Fibroblast of skin of back (primary cell): ENCODE measurements at places on chromosomes 1 and 21.

DNA sequence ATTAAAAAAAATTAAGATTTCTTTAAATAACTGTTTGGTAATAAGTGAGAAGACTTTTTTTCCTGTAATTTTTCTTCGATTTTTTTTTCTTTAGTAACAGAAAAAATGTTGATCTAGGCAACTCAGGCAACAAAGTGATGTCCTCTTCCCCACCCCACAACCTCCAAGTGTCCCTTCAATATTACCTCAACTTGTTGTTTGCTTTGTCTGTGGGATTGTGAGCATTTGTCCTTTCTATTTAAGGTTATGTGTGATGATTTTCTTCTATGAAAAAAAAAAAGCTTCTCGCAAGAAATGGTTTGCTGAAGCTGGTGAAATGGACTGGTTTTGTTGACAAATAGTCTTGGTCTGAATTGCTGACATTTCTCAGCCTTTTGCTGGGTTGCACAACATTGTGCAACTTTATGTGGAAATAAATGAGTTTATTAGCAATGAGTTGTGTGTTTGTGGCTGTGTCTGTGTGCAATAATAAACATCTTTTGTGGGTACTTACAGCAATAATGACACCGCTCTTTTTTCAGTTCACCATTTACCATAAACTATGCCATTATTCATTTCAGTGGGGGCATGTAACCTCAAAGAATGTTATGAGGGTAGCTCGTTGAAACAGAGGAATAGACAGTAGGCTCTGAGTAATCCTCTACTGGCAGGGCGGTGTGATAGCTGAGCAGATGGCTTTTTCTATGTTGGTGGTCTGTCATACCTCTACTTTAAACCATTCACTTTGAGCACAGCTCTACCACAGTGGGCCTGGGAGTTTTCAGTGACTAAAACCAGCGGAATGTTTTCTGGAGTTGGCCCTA lies 218.4 kb downstream of the HLX start:
- DNase-seq: peak; percentile 94

- no peak for DNase-seq
Measured at GRCh38 chr1:87159378-87159915, 169.2 kb upstream of the LMO4 start.

DNA sequence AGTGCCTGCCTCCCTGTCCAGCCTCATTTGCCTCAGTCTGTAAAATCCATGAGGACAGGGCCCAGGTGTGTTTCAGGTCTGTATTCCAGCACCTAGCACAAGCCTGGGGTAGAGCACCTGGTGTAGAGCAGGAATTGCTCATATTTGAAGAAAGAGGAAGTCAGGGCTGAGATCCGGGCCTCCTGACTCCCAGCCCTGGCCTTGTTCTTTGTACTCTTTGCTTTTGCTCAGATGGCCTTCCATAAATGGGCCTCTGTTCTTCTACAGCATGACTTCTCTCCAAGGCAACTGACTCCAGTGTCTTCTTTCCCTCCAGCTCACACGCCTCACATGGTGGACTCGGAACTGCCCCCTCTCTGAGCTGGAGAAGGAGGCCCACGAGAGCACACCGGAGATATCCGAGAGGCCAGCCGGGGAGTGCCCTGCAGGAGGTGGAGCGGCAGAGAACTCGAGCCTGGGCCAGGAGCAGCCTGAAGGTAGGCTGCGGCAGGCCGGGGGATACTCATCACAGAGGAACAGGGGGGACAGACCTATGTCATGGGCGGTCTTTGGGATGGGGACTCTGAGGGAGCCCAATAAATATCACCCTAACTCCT lies 19.7 kb downstream of the SLC5A9 start:
- DNase-seq: no peak

DNA sequence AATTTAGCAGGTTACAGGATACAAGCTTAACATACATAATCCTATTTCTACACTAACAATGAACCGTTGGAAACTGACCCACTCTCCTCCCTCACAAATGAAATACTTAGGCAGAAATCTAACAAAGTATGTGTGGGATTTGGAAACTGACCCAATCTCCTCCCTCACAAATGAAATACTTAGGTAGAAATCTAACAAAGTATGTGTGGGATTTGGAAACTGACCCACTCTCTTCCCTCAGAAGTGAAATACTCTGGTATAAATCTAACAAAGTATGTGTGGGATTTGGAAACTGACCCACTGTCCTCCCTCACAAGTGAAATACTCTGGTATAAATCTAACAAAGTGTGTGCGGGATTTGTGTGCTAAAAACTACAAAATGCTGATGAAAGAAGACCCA lies 60.3 kb downstream of the TRAF5 start:
- DNase-seq: no peak

- peak; percentile 40 for DNase-seq
Measured at GRCh38 chr1:90924982-90925381, 96.9 kb downstream of the ZNF644 start.

GRCh38 chr1:56478734-56479133 lies 100.6 kb downstream of the PLPP3 start:
- DNase-seq: no peak

- DNase-seq: no peak
Measured at GRCh38 chr21:26847002-26847401, 1.8 kb upstream of the ADAMTS1 start.

- peak; percentile 32 for DNase-seq
Measured at GRCh38 chr1:87334351-87335174, 5.9 kb downstream of the LMO4 start.

DNA sequence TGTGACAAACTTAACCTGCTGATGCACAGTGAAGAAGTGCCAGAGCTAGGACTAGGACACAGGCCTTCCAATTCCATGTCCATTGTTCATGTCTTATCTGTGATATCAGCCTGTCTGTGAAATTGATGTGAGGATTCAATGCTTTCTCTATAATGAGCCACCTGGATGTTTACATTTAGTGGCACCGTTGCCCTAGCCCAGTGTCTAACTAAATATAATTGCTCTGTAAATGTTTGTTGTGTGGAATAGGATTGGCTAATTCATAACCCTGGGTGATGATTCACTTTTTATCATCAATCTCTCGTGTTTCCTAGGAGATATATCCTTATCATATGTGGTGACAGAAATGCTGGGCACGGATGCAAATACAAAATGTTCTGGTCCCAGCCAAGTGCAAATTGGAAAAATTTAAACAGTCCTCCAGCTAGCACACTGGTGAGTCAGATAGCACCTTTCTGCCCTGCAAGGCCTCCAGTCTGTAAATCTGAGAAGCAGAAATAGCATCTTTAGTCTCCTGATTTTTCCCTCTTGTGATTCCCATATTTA lies 46.9 kb upstream of the GNG12 start:
- peak; percentile 64 for DNase-seq

DNA sequence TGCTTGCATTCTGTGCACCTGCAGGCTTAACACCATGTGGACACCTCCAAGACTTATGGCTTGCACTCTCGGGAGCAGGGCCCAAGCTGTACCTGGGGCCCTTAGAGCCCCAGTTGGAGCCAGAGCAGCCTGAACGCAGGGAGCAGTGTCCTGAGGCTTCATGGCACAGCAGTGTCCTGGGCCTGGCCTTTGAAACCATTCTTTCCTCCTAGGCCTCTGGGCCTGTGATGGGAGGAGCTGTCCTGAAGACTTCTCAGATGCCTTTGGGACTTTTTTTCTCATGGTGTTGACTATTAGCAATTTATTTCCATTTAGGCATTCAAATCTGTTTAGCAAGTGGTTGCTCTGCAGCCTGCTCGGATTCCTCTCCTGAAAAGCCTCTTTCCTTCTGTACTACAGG lies 11.0 kb downstream of the RPTN start:
- no peak for DNase-seq

DNA sequence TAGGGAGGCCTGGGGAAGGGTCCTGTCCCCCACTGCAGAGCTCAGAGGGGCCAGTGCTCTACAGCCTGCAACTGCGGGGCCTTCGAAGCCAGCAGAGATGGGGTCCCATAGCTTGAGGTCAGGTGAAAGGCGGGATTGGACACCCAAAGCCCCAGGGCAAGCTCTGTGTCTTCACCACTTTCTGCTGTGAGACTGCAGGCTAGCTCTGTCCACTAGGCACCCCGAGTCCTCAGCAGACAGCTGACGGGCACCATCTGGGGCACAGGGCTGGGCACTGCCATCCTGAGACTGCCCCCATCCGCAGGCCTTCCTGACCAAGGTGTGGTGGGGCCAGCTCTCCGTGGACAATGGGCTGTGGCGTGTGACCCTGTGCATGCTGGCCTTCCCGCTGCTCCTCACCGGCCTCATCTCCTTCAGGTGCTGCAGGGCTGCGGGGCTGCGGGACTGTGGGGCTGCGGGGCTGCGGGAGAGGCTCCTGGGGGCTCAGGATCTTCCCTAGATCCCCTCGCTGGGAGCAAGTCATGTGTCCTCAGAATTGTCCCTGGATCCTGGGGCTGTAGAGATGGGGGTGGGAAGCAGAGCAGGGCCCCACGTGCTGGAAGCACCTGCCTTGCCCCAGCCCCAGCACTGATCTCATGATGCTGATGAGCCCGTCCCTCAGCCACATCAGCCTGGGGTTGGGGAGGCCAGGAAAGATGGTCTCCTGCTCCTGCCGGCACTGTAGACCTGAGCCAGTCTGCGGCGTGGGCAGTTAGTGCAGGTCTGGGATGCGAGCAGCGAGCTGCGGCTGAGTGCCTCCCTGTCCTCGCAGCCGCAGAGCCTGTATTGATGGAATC lies 46.8 kb downstream of the TRPM2 start:
- DNase-seq: no peak

DNA sequence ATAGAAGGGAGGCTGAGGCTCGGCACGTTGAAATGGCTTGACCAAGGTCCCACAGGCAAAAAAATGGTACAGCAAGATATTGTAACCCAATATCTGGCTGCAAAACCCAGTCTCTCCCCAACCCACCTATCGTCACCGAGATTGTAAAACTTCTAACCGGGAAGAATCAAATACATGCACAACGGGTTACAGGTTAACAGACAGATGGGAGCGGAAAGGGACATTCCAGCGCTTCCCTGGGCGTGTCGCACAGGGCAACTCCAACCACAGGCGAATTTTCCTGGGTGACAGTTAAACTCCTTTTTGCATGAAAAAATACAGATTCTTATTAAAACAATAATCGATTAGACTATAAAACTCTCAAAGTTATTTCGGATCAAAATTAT lies 31.8 kb upstream of the JUN start:
- peak; percentile 48 for DNase-seq

DNA sequence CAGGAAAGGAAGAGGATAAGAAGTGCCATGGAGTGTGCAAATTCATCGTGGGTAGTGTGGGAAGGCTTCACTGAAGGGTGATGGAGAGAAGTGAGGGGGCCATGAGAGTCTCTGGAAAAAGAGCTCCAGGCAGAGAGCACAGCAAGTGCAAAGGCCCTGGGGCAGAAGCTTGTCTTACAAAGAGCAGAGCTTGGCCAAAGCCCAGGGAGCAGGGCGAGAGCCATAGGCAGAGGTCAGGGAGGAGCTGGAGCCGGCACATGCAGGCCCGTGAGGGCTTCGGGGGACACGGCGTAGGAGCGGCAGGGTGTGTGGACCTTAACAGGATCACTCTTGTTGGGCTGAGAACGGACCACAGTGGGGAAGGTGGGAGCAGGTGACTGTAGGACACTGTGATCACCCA lies 83.7 kb upstream of the EDN2 start:
- DNase-seq: no peak

- peak; percentile 38 for DNase-seq
Measured at GRCh38 chr1:114009393-114009792, 30.1 kb downstream of the OLFML3 start.
